Stimulated activated CD4-positive, alpha-beta T cell treated with anti-CD3 and anti-CD28 coated beads, TNF-alpha, amount 100 ng/mL, for 1 hour (primary cell): ENCODE measurements at places on chromosomes 5 and 9.

DNA sequence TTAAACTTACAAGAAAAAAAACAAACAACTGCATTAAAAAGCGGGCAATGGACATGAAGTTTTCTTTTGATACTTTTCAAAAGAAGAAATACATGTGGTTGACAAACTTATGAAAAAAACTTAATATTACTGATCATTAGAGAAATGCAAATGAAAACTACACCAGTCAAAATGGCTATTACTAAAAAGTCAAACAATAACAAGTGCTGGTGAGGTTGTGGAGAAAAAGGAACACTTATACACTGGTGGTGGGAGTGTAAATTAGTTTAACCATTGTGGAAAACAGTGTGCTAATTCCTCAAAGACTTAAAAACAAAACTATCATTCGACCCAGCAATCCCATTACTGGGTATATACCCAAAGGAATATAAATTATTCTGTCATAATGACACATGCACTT, 311.6 kb downstream of the ISL1 start:
- no peak for DNase-seq

DNA sequence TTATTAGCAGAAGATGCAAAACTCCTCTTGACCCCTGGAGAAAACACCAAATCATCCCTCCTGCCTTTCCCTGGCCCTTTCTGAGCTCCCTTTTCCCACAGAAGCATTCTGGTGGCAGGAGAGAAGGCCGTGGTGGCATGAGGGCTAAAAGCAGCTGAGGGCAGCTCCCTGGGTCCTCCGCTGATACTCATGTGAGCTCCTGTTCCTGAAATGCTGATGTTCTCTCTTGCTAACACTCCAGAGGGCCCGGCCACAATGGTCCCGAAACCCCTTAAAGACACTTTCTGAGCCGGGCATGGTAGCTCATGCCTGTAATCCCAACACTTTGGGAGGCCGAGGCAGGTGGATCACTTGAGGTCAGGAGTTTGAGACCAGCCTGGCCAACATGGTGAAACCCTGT, 183.1 kb downstream of the HSPA4 start:
- DNase-seq: no peak

DNA sequence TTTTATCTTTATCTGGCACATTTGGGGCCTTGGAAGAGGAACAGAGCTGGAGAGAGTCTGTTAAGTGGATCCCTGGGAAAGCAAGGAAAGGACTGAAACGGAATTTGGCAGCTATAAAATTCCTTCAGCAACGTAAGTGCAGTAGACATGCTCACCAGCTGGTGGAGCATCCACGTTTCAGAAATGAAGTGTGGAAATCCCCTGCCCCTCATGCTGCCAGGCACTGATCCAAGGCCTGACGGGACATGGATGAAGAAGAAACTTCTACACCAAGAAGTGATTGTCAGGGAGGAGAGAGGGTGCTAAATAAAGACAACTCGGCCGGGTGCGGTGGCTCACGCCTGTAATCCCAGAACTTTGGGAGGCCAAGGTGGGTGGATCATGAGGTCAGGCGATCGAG, 209.3 kb downstream of the ROR2 start:
- DNase-seq: no peak

GRCh38 chr5:6108540-6108848, 269.9 kb downstream of the MED10 start:
- DNase-seq: no peak
